Stimulated activated CD4-positive, alpha-beta T cell treated with anti-CD3 and anti-CD28 coated beads, TNF-alpha, amount 100 ng/mL, for 1 hour (primary cell): ENCODE measurements at places on chromosomes 12 and 14.

GRCh38 chr12:114221136-114221833 is 184.7 kb downstream of the TBX5 start:
- no peak for DNase-seq

DNA sequence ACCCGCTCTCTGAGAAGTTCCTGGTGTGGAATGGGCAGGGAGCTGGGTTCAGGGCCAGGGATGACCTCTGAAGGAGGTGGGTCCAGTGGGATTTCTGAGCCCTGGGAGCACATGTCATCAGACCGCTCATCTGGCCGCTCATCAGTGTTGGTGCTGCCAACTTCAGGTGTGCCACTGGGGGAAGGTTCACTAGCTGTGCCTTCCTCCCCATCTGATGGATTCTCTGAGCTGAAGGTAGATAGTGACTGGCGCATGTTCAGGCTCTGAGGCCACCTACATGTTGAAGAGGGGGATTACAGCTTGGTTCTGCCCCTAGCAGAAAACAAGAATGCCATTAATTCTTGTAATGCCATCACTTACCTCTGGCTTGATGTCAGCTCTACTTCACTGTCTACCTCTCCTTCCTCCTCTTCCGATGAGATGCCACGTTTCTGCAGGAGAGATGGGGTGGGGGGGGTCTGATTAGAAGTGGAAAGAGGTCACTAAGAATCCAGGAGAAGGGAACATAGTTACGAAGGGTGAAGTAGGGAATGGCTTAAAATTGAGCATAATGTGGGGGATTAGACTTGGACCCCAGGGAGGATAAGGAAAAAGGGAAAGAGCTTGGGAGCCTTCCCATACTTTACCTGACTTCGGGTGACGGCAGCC is 17.2 kb downstream of the MAP3K12 start:
- no peak for DNase-seq

- DNase-seq = no peak
Observed at GRCh38 chr12:101298426-101298825, 18.5 kb downstream of the UTP20 start.

- no peak for DNase-seq
Observed at GRCh38 chr12:43288671-43289425, 263.2 kb downstream of the ADAMTS20 start.

DNA sequence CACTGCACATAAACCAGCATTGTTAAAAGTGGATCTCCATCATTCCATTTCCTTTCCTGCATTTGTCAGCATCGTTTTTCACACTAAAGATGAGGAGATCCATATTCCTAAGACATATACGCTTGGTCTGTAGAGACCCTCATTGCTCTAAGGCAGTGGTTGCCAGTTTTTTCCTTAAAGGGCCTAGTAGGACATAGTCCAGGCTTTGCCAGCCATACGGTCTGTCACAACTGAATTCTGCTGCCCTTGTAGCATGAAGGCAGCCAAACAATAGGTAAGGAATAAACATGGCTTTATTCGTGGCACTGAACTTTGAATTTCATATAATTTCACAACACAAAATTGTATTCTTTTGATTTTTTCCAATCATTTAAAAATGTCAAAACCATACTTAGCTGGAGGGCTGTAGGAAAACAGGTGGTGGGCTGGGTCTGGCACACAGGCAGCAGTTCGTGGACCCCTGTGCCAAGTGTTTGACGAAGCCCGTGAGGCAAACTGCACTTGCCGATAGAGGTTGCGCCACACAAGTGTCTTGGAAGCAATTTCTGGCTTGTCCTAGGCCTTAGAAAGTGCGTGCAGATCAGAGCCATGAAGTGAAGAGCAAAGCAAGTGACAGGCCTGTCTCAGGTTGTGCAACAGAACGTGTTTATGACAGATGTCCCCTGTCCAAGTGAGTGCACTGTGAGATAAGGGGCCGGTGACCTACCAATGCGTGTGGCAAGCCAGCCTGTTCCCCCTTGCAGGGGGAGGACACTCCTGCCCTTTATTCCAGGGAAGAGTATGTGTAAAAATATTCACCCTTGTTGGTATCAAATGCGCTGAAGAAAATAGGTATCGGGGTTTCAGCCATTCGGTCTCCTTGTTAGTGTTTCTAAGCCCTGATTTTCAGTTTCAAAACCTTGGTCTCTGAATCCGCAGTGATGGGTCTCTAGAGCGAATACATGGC is 916 bp upstream of the CHPT1 start:
- DNase-seq = no peak

DNA sequence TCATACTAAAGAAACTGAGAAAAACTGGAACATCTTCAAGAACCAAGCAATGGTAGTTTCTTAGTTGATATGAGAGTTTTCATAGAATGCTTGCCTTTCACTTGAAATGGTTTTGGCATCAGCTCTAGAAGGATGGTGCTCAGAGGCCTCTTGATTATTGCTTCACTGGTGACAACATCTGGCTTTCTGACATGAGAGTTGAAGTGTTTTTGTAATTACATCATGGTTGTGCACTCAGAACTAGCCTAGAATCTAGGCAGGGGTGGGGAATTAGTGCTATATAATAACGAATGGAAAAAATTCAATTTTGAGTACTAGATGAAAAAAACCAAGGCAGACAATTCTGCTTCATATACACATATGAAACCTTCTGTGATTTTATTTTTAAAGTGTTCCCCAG is 172.8 kb upstream of the LMNTD1 start:
- DNase-seq = no peak
